Stimulated activated naive CD4-positive, alpha-beta T cell (primary cell): ENCODE measurements at places on chromosomes 4 and X.

- DNase-seq, result peak; percentile 11
These were observed 63.2 kb upstream of the TNIP3 start for GRCh38 chr4:121227341-121227792.

DNA sequence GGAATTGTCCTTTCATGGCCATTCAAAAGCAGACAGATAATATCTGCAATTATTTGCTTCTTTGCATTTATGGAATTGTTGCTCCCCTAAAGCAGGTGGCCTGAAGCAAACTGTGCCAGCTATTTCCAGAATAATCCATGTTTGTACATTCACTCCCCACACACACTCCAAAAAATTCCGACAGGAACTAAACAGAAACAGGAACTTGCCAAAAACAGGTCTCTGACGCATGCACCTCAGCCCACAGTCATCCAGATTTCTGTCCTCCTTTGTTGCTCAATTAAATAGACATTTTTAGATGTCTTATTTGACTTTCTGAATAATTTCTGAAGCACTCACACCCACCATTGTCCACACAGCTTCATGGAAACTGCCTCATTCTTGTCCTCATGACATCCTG lies 71.5 kb upstream of the EDNRA start:
- no peak for DNase-seq

DNA sequence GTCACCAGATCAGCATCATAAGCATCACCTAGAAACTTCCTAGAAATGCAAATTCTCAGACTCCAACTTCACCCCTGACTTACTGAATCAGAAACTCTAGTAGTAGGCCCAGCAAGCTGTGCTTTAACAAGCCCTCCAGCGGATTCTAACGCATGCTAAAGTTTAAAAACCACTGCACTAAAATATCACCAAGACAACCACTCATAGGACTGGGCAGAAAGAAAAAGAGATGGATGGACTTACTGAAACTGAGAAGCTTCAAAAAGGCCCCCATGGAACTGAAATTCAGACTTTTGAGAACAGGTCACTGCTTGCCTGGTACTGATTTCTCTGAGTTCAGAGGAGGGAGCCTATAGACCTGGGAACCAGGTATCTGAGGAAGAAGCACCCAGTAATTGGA lies 40.1 kb downstream of the FAM241A start:
- DNase-seq, result no peak

- DNase-seq, result peak; percentile 12
These were observed 5.1 kb upstream of the PRDX4 start for GRCh38 chrX:23662187-23662586.

DNA sequence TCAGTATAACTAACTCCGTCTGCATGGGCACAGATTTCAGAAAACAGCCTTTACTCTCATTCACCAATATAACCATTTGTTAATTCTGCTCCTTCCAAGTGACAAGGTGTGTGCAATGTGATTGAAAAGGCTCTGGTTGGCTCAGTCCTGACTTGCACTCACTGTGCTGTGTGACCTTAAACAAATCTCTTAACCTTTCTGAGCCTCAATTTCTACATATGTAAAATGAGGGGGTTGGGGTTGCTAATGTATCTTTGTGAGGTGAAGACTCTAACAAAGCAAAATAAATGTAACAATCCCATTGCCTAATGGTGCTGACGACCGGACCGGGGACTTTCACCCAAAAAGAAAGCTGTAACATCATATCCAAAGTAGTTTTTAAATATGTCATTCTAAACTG lies 112.5 kb upstream of the GPC4 start:
- DNase-seq, result no peak

- no peak for DNase-seq
These were observed 214.5 kb downstream of the KCNIP4 start for GRCh38 chr4:21733894-21734630.

DNA sequence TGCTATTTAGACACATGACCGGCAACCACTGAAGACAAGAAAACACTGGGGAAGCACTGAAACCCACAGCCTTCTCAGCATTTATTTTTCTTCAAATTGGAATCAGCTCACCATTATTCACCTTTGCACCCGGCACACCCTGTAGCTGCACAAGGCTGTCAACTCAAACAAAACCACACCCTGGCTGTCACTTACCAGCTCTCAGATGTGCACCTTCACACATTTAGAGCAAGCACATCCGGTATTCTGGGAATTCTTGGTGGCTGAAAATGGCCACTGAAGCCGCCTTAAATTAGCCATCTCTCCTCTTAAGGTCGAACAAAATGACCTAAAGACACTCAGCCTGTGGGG lies 5.9 kb downstream of the ZFYVE28 start:
- DNase-seq, result no peak

DNA sequence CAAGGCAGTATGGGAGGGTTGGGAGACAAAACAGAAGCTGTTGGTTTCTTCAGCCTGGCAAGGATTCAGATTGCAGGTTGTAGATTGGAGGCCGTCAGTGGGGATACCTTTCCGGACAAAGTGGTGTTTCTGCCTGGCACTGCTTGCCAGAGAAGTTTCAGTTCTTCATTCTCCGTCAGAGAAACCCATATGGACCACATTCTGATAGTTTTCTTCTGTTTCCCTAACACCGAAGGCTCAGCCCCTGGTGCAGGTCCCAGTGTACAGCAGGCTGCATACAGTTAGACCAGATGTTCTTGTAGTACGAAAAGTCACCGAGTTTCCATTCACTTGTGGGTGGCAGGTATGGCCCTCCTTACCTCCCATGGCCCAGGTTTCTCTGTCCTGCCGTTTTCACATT lies 107.3 kb downstream of the PTTG2 start:
- no peak for DNase-seq

- DNase-seq, result no peak
These were observed 49.3 kb upstream of the CPLX1 start for GRCh38 chr4:874971-875817.

DNA sequence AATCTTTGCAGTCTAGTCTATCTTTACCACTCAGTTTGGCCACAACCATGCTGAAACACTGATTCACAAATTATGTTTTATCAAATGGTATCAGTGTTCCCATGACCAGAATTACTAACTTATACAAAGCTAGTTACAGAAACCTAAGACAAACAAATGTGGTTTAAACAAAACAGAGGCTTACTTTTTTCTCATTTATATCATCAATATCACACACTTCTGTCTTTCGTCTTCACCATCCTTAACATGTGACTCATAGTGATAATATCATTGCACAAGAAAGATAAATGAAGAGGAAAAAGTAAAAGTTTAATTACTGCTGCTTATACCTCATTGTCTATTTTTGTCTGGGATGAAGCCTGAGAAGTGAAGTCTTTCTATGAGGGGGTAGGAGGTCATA lies 406.6 kb downstream of the PCDH10 start:
- DNase-seq, result no peak

GRCh38 chr4:100746141-100746739 lies 228.4 kb upstream of the EMCN start:
- no peak for DNase-seq

DNA sequence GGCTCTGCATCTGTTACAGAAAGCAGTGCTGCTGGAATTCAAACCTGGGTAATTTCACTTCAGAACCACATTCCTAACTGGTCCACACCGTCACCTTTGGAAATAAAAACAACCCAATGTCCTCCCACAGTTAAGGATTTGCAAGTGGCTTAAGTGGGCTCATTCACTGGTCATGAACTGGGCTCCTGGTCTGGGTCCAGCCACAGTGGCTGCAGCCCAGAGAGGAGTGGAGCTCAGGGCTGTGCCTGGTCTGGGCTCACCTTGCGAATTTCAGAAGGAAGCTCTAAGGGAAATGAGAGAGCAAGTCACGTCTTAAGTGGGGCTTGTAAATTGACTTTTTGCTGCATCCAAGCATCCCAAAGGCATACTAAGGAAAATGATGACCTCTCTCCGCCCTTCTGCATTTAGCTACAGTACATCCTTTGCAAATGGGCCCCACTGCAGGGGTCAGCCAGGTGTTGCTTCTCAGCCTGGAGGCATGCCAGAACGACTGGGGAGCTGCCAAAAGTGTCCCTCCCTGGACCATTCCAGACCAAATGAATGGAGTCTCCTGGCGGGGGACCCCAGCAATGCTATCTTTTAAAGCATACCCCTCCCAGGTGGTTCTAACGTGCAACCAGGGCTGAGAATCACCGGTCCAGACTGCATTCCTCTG lies 25.6 kb upstream of the CRMP1 start:
- DNase-seq, result no peak

DNA sequence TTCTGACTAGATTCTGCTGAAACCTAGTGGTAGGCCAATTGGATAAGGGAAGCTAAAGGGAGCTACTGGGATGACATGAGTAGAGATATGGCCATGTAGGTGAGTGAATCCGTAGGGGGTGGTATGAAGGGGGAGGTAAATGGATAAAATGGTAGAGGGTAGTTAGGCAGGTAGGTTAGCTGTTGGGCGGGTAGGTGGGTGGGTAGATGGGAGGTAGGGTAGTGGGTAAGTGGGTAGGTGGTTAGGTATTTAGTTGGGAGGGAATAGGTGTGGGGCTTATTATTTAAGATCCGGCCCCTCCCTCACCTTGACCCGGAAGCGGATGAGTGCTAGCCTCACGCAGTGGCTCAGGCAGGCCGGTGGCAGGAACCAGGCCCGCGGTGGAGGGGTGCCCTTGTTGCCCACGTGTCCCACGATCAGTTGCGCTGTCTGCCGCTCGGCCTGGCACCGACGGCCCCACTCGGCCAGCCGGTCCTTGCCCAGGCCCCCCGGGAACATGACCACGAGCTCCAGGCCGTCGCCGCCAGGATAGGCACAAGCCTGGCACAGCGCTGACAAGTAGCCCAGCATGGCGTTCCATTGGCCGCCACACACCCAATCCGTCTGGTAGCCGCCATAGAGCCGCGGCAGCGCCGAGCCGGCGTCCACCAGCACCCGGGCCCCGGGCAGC lies 725 bp downstream of the FAM120C start:
- DNase-seq, result peak; percentile 40
